Mesenchymal stem cell (in vitro differentiated cells and primary cell): ENCODE measurements at places on chromosomes 11 and 22.

GRCh38 chr11:26762089-26762488 is 40.2 kb upstream of the SLC5A12 start:
- DNase-seq = no peak

- peak; percentile 73 for DNase-seq
These were observed 8.2 kb downstream of the ARRB1 start for GRCh38 chr11:75342966-75343870.

DNA sequence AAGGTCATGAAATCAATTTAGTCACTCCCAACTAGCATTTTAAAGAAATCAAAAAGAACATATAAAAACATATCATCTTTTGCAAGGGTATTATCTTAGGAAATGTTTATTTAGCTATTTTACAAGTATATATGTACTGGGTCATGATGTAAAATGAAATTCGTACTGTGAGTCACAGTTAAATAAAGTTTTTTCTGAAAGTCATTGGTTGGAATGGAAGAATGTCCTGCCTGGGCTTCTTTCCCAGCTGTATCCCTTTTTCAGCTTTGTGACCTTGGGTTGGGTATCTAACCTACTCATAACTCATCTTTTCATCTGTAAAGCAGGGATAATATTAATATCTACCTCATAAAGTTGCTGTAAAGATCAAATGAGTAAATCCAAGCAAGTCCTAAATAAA is 15.7 kb downstream of the FDX1 start:
- no peak for DNase-seq

DNA sequence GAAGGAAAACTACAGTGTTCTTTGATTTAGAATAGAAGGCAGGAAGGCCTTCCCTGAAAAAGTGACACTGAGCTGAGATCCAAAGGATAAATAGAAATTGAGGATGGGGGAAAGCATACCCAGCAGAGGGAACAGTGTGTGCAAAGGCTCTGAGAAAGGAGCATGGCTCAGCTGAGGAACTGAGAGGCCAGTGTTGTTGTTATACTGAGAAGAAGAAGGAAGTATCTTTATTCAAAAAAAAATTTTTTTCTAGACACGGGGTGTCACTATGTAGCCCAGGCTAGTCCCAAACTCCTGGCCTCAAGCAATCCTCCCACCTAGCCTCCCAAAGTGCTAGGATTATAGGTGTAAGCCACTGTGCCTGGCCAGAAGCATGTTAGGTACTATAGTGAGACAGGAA is 3.5 kb upstream of the PIK3C2A start:
- no peak for DNase-seq

- DNase-seq = no peak
These were observed 20.8 kb downstream of the NPTXR start for GRCh38 chr22:38823076-38823475.

- no peak for DNase-seq
These were observed 50.8 kb downstream of the ATG16L2 start for GRCh38 chr11:72864702-72865655.

DNA sequence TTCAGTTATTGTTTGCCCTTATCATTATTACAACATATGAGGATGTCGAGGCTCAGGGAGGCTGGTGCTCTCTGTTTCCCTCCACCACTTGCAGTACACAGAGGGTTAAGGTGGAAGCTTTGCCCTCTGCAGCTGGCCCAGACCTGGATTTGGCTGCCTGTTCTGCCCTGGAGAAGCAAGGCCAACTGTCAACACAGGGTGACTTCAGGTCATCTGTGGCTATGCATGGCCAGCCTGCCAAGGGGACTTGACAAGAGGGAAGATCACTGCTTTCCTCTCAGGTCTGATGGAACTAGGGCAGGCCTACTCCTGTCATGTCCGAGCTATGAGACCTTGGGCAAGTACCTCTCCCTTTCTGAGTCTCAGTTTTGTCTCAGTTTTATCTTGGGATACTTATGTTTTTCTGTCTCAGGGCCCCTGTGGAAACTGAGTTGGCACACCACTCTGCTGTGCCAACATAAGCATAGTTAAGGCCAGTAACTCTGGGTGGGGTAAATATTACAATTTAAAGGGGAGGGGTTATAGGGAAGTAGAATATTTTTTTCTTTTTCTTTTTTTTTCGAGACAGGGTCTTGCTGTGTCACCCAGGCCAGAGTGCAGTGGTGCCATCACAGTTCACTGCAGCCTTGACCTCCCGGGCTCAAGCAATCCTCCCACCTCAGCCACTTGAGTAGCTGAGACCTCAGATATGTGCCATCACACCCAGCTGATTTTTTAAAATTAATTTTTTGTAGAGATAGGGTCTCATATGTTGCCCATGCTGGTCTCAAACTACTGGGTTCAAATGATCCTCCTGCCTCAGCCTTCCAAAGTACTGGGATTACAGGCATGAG is 2.4 kb upstream of the THRSP start:
- no peak for DNase-seq

DNA sequence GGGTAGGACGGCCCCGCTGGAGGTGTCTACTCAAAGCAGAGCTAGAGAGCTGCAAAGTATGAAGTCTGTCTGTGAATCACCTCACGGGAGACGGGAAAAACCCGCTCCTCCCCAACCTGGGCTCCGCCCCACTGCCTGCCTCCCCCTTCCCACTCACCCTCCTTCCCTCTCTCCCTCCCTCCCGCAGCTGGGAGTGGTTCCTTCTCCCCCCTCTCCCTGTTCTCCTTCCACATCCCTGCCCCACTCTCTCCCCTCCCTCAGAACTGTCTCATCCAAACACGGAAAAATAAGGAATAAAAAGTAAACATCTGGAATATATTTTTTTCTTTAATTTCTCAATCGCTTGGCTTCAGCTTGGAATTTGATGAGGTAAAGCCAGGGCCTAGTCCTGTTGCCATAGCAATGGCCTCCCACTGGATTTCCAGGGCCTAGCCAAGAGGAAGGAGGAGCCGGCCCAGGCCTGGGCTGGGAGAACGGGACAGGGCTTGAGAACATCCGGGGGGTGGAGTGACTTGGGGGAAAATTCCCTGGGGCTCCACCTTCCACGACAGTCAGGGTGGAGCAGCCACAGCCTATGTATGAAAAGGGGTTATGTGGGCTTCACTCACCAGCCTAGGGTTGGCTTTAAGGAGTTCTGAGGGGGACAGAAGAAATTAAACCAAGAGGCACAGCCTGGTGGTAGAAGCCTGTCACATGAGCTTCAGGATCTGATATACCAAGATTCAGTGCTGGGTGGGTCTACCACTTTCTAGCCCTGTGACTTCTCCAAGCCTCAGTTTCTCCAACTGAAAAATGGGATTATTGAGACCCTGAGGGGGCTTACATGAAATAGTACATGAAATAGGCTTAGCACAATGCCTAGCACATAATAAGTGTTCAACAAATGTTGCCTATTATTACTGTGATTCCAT is 2.2 kb downstream of the TNKS1BP1 start:
- DNase-seq = peak; percentile 99

GRCh38 chr22:45268958-45269844 is 15.5 kb upstream of the UPK3A start:
- DNase-seq = peak; percentile 60

- DNase-seq = no peak
These were observed 7.8 kb downstream of the BIRC3 start for GRCh38 chr11:102325088-102325487.

DNA sequence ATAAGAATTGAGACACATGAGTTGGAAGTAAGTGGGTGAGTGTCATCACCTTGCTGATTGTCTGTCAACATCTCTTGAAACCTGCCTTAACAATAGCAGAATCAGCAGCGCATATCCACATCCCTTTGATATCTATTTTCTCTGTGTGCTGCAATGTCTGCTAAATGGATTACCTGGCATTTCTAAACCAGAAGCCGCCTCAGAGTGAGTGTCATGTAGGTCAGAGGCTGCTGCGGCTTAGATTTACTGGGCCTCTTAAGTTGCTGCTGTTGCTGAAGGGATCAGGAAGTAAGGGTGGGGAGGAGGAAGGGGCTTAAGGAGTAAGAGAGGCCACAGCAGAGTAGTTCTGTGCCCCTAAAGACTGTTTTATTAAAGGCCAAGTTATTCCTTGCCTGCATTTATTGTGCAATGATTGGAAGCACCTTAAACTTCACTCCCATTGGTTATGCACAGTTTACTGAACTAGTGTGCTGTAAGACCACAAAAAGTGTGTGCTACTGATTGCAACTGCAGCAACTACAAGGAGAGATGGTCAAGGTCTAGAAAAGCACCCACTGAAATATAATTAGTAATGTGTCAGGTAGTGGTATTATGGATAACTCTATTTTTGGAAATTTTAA is 29.8 kb upstream of the TMEM41B start:
- DNase-seq = no peak

DNA sequence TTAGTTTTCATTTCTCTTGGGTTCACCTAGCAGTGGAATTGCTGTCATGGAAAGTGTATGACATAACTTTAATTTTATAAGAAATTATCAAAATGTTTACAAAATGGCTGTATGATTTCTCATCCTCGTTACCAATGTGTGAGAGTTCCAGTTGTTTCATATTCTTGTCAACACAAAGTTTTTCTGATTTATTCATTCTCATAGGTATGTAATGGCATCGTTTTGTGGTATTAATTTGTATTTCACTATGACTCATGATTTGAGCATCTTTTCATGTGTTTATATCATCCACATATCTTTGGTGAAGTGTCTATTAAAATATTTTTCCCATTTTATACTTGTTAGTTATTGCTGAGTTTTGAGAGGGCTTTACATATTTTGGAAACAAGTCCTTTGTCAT is 5.5 kb downstream of the FAM111B start:
- DNase-seq = no peak

- no peak for DNase-seq
These were observed at the start of gene BRSK2 for GRCh38 chr11:1389932-1390568. Gene BRSK2, plus strand, starts transcription at chr11:1389934. Its CDS starts 351 bp downstream, at chr11:1390285.

DNA sequence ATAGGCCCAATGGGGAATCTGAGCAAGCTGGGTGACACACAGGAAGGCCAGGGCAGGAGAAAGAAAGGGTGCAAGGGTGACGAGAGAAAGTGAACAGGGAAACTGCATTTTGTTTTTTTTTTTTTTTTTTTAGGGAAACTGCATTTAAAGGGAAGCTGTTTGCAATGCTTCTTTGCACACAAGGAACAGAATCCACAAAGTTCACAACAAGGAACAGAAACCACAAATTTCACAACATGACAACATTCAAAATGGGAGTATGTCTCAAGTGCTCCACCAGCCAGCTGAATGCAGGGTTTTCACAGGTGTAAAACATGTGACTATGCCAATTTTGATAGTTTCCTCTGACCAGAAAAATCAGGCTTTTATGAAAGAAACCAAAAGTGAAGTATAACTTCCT is 6.8 kb upstream of the PLAAT3 start:
- no peak for DNase-seq

GRCh38 chr11:26742966-26743365 is 21.1 kb upstream of the SLC5A12 start:
- DNase-seq = no peak

DNA sequence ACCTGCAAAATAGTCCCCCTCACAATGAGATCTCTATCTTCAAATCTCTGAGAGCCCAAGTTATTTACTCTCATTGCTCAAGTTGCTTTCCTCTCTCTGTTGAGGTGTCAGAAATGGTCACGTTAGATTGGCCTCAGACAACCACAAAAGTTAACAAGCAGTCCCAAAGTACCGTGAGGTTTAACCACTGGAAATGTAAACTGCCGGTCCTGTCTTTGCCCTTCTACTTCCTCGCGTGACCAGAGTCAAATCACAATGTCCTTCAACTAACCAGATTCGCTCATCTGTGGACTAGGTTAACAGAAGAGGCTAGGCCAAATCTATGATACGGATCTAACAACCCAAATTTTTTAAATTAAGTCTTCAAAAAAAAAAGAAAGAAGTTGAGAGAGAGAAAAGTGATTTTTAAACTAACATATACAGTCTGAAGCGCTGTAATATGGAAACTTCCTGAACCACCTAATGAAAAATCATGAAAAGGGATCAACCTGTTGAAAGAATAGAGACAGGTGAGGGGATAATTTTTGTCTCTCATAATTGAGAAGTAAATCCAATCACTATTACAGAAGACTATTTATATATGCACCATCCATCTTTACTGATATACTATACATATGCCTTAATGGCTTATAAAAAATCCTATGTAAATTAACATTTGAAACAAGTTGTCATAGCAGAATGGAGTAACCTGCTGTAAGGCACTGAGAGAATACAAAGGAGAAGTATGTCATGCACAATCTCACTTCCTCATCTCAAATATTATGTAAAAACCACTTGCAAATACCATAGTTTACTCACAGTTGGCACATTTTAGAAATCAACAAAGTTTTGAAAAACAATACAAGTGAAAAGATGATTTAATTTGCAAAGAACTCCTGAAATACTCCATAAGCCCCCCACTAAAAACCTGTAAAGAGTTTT is 3.3 kb upstream of the JAML start:
- DNase-seq = no peak

DNA sequence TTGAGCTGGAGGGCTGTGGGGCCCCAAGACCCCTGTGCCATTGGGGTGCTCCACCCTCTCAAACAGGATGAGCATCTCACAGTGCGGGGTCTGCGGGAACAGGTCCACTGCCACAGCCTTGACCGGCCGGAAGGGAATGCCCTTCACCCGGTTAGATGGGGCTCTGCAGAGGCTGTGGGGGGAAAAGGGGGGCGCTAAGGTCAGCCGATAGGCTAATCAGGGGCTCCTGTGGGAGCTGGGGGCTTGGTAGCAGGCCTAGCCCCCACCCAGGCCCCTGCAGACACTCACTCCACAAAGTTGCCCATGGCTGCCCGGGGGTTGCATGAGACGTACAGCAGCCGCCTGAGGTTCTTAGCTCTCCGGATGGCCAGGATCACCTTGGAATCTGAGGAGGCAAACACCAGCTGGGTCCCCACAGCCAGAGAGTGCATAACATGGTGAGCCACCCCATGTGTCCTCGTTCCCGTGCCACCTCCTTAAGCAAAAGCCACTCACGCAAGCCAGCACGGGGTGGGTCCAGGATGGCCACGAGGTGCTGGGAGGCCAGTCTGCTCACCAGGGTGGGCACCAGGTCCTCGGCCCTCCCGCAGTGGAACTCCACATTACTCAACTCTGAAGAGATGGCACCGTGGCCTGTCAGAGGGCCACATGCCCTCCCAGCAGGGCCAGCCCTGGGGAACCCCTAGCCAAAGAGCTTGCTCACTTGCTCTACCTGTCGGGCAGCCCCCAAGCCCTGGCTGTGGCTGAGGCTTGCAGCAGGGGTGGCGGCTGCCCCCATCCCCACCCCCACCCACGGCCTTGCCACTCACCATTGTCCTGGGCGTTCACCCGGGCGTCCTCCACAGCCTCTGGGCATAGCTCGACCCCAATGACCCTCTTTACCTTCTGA is 3.0 kb upstream of the RANBP1 start:
- no peak for DNase-seq

- no peak for DNase-seq
These were observed 27.8 kb downstream of the CD82 start for GRCh38 chr11:44593251-44593650.
